Cortex of kidney (tissue), 1 donor: ENCODE measurements at places on chromosomes 5 and 9.

DNA sequence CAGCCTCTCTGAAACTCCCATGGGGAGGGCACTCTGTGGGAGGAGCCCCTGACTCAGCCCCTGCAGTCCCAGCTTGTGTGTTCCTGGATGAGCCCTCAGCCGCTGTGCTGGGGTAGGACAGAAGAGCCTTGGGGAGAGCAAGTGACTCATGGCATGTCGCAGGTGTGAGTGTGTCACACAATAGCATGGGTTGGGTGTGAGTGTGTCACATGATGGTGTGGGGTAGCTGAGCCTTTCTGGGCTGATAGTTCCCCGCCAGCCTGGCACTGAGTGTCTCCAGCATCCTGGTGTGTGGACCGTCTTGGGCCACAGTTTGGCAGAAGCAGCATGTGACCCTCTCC lies 83.4 kb downstream of the PHF2 start:
- DNase-seq: no peak

GRCh38 chr9:35484406-35484805 lies 5.5 kb upstream of the RUSC2 start:
- no peak for DNase-seq

GRCh38 chr9:114055894-114056293 lies 22.2 kb downstream of the AMBP start:
- no peak for DNase-seq

DNA sequence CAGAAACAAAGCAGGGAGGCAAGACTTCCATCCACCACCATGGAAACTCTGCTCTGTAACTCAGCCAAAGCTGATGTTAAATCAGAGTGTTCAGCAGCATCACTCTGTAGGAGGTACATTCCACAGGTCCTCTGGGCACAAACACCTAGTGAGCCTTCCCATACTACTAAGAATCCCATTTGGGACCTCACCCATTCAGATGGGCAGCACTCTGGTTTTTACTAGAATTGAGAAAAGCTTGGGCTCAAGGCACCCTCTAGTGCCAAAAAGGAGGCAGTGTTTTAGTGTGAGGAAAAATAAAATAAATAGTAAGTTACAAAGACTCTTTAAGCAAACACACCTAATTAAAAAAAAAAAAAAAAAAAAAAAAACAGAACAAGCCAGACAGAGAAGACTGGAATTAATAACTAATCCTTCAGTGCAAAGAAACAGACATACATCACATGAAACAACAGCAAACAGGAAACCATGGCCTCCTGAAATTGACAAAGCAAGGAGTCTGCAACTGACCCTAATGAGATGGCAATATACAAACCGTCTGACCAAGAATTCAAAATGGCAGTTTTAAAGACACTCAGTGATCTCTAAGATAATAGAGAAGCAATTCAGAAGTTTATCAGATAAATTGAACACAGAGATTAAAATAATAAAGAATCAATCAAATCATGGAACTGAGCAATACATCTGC lies 159.5 kb downstream of the GNA14 start:
- no peak for DNase-seq

DNA sequence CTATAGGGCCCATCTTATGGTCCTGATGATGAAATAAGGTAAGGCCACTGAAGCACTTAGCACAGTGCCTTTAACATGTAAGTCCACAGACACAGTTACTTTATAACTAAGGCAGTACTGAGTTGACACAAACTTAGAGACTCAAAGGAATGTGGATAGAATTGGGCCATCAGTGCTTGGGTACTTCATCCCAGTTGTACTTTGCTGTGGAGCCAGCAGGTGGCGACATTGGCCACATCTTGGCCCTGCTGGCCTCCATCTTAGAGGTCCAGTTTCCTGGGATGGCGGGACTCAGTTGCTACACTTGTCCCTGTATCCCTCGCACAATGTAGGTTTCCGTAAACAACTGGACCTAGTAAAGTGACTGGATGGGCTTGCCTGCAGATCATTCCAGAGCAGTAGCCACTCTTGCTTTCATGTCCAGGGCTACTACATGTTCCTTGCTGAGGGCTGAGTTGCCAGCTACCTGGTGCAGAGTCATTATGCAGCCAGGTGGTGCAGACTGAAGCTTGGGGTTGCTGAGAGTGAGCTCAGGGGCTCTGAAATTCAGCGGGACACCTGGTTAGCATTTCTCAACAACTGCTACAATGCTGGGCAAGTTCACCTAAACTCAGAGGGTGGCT lies 10.6 kb downstream of the MTAP start:
- DNase-seq: no peak

GRCh38 chr9:16768816-16769215 lies 101.7 kb downstream of the BNC2 start:
- no peak for DNase-seq

DNA sequence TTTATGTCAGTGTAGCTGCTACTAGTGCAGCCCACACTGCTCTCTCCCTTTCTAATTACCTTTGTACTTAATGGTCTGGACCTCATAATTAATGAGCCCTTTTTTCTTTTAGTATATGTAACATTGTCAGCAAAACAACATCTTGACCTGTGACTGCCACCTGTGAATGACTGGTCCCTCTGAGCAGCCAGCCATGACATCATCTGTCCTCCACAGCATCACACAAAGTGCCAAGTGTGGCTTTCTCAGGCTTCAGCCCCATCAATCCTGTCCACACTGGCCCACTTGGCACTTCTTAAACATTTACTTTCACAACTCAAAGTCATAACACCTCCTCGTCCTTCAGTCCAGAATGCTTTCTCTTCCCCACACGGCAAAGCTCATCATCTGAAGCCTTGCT lies 104.7 kb downstream of the GPR21 start:
- no peak for DNase-seq

DNA sequence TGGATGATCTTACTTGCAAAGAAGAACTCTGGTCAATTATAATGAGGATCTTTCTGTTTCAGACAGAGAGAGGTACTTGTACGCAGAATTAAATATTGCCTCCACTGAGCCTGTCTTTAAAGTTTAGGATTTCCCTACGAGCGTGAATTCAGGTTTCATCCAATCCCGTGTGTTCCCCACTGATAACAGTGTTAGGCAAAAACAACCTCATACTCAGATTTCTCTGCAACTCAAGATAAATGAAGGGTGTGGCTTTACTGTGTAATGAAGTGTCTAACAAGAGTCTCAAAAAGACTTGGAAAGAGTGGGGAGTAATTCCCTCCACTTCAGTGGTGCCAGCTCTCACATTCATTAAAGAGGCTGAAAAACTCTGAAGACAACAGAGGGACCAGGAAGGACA lies 53.2 kb upstream of the ACO1 start:
- DNase-seq: no peak

DNA sequence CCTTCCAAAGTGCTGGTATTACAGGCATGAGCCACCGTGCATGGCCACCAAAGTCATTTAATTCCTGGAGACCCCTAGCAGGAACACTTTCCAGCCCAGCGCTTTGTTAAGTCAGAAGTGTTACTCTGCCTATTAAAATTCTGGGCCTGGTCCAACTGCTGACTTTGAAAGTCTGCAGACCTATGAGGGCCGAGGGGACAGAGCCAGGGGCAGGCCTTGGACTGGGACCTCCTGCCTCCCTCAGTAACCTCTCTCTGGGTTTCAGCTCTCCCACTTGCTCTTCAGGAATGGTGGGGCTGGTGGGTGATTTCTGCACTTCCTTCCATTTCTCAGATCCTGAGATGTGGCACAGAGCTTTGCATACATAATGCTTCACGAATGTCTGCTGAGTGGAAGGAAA lies 9.7 kb downstream of the C5orf52 start:
- DNase-seq: no peak

GRCh38 chr5:154325566-154325965 lies 120.2 kb upstream of the SAP30L start:
- DNase-seq: no peak

GRCh38 chr5:143594902-143595818 lies 191.7 kb upstream of the NR3C1 start:
- DNase-seq: no peak

GRCh38 chr9:93686127-93686879 lies 109.9 kb downstream of the PHF2 start:
- DNase-seq: no peak

GRCh38 chr9:108439947-108440346 lies 415.8 kb downstream of the ACTL7B start:
- DNase-seq: no peak

GRCh38 chr9:114093761-114094505 lies 5.2 kb downstream of the KIF12 start:
- DNase-seq: no peak

DNA sequence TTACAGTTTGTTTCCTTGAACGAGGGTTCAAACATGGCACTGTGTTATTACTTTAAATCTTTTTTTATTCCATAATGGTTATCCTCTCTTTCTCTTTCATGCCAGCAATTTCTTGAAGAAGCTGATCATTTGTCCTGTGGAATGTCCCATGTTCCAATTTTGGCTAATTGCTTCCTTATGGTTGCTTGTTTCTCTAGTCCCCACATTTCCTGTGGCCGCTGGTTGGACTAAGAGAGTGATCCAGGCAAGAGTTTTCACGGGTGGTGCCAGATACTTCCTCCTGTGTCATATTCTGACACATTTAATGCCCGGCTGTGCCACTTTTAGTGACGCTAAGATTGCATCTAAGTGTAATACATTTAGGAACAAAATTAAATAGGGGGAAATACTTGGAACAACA lies 83.8 kb upstream of the FAM169A start:
- DNase-seq: no peak

GRCh38 chr9:7974335-7974960 lies 174.9 kb upstream of the DMAC1 start:
- no peak for DNase-seq

- no peak for DNase-seq
Measured at GRCh38 chr5:135440916-135441315, 6.2 kb downstream of the DCANP1 start.

GRCh38 chr9:109779711-109780452 lies at the start of gene PALM2AKAP2:
Gene PALM2AKAP2 (plus strand): TSS chr9:109780198. CDS start chr9:109780489, 291 bp downstream.
- no peak for DNase-seq
